Fibroblast of the aortic adventitia (primary cell): ENCODE measurements at places on chromosomes 1 and 21.

- no peak for DNase-seq
Measured at GRCh38 chr21:44658913-44659595, 1.3 kb downstream of the KRTAP12-3 start.

DNA sequence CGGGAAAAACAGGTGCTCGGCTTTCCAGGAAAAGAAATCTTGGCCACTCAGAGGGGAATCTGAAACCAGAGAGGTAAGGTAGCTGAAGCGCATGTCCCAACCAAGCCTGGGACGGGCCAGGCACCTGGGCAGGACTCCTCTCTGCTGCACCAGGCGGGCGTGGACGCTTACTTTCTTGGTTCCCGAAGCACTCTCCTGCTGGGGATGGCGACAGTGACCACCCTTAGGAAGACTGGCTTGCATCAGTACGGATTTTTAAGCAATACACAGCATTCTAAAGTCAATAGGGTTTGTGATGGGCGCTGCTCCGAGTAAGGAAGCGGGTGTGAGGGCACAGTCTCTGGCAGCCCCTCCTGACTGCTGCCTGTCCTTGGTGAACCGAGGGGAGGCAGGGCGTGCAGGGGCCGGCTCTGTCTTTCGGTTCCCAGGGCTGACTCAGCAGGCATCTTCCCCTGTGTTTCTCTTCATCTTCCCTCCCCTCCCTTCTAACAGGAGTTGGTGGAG, 74.9 kb upstream of the ANGPTL1 start:
- no peak for DNase-seq

DNA sequence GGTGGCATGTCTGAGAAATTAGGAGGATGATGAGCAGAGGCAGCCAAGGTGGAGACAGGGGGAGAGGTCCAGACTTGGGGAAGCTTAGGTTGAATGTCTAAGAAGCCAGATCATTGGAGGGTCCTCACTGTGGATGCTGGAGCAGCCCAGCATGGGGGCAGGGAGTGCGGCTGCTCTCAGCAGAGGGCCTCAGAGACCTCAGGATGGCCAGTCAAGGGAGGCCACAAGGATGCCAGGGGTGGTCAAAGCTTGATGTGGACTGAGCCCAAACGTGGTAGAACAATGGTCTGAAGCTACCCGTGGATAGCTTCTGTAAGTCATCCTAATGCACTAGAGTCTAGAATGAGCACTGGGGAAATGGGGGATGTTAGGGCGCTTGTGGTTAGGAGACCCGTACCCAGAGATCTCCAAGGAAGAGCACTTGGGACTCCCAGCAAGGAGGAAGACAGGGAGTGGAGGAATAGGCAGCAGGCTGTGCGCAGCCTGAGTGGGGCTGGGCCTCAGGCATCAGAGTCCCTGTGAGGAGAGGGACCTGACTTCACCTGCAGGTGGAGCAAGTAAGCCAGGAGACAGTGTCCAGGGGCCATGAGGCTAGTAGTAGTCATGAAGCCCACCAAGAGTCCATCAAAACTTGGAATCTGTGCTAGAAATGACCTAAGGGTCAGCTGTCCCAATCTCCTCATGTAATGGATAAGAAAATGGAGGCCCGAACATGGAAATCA, 4.3 kb upstream of the S100A9 start:
- peak; percentile 6 for DNase-seq

GRCh38 chr1:180204231-180204630, 25.8 kb upstream of the LHX4 start:
- no peak for DNase-seq

DNA sequence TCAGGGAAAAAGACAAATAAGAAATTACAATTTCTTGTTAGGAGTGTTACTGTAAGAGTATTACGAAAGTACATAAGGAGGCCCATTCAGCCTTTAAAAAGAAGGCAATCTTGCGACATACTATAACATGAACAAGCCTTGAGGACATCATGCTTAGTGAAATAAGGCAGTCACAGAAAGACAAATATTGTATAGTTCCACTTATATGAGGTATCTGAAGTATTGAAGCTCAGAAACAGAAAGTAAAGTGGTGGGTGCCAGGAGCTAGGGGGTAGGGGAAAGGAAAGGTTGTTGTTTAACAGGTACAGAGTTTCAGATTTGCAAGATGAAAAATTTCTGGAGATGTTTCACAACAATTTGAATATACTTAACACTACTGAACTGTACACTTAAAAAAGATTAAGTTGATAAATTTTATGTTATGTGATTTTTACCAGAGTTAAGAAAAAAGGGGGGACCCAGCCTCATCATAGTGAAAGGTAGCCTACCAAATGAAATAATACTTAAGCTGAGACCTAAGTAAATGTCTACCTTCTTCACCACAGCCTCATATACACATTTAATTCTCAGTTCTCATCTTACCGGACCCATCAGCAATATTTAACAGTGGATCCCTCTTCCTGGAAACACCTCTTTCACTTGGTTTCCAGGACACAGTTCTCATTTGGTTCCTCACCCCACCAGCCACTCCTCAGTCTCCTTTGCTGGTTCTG, 19.5 kb downstream of the USP24 start:
- peak; percentile 75 for DNase-seq

DNA sequence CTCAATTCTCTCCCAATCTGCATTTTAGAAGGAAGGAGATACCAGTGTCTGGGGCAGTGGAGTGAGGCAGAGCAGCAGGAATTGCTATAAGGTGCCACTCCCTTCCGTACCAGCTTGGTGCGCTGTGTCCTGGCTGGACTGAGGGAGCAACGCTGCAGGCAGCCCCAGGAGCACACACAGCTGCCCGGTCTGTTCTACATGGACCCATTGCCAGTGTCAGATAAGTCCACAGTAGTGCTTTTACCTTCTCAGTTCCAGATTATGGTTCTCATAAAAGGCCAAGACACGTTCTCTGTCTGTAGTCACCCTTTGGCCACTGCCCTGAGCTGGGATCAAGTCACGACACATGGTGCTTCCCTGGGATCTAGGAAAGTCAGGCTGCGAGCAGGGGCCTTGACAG, 44.1 kb upstream of the BARHL2 start:
- DNase-seq: no peak

DNA sequence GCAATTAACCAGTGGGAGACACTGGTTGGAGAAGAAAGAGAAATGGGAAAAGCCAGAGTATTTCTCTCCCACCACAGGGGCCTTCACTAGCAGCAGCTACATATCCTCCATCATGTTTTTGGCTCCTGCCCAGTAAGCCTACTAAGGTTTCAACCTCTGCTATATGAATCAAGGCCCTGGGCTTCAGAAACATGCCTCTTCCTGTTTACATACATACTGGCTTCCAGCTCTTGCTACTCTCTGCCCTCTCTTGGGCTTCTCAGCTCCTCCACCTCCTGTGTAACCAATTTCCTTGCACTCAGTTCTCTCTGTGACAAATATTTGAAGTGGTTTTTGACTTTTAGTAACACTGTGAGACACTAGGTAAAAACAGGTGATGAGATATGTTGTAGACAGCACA, 80.8 kb downstream of the LRRC7 start:
- no peak for DNase-seq

- DNase-seq: no peak
Measured at GRCh38 chr1:161019751-161020495, 1.0 kb downstream of the F11R start.

GRCh38 chr1:43644558-43644957, 5.4 kb upstream of the KDM4A start:
- DNase-seq: no peak

- DNase-seq: no peak
Measured at GRCh38 chr1:169121146-169121923, 14.8 kb downstream of the ATP1B1 start.

DNA sequence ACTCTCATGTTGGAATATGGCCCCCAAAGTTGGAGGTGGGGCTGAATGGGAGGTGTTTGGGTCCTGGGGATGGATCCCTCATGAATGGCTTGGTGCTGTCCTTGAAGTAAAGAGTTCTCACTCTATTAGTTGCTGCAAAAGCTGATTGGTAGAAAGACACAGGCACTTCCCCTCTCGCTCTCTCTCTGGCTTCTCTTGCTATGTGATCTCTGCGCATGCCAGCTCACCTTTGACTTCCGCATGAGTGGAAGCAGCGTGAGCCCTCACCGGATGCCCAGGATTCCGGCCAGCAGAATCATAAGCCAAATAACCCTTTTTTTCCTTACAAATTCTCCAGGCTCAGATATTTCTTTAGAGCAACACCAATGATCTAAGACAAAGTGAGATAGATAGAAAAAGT, 20.9 kb upstream of the CCSAP start:
- DNase-seq: no peak

DNA sequence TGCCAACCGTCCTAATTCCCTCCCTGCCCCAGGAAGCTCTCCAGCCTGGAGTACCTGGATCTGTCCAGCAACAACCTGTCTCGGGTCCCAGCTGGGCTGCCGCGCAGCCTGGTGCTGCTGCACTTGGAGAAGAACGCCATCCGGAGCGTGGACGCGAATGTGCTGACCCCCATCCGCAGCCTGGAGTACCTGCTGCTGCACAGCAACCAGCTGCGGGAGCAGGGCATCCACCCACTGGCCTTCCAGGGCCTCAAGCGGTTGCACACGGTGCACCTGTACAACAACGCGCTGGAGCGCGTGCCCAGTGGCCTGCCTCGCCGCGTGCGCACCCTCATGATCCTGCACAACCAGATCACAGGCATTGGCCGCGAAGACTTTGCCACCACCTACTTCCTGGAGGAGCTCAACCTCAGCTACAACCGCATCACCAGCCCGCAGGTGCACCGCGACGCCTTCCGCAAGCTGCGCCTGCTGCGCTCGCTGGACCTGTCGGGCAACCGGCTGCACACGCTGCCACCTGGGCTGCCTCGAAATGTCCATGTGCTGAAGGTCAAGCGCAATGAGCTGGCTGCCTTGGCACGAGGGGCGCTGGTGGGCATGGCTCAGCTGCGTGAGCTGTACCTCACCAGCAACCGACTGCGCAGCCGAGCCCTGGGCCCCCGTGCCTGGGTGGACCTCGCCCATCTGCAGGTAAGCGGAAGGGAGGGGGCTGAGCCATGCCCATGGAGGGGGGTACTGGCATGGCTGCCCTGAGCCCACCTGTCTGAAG, 16.5 kb downstream of the PODN start:
- DNase-seq: no peak

DNA sequence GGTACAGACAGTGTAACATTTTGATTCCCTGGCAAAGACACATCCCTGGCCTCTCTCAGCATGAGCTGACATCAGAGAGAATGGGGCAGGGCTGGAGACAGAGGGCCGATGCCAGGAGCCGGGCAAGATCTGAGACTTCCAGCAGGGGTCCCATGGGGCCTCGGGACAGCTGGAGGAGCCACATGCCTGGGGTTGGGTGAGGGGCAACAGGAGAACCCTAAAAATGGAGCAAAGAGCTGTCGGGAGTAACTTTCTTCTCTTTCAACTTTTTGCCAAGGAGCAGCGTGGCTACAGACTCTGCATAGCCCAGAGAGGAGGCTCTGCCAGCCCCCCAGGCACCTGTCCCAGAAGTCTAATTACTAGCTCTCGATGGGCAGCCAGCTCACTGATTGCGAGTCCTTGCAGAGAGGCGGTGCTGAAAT, 130.8 kb downstream of the LACTBL1 start:
- peak; percentile 62 for DNase-seq

DNA sequence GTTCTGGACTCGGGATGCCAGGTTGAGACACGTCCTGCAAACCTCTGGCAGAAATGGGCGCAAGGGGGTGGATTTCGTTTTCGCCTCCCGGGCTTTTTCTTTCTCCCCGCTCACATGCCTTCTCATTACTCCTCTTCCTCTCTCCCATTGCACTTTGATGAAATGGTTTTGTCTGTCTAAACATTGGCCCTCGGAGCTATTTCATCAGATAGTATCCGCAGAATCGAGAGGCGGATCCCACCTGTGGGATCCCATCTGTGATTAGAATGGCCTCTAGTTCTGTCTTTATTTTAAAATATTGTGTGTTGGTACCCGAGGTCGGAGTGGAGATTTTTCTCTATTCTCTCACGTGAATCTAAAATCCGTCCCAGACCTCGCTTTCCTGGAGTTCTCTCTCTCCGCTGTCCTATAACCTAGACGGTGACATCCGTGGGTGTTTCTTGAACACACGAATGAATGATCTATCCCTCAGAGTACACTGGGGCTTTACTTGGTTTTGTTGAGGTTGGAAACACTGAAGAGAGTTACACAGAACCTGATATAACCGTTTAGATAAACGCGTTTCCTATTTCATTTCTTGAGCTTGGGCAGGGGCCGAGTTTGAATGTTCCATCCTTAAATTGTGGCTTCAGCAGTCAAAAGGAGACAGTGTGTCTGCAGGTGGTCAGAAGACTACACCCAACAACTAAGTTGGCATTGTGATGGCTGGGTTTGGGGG, 2.0 kb downstream of the EDARADD start:
- DNase-seq: no peak

DNA sequence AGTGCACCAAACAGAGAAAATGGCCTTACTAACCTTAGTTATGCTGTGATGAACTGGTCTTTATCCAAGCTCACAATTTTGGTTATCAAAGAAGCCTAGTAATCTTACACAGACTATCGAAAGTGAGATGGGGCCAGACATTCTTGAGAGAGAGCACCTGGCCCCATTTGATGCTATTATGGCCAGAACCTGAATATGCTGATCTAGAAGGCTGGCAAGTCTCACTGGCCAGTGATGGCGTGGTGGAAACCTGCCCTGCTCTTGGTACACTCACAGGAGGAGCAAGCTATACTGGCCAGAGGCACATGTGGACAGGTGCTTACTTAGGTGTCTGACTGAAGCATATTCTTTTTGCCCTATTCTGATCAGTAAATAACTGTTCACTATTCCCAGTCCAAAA, 357.8 kb upstream of the ZRANB2 start:
- DNase-seq: no peak

DNA sequence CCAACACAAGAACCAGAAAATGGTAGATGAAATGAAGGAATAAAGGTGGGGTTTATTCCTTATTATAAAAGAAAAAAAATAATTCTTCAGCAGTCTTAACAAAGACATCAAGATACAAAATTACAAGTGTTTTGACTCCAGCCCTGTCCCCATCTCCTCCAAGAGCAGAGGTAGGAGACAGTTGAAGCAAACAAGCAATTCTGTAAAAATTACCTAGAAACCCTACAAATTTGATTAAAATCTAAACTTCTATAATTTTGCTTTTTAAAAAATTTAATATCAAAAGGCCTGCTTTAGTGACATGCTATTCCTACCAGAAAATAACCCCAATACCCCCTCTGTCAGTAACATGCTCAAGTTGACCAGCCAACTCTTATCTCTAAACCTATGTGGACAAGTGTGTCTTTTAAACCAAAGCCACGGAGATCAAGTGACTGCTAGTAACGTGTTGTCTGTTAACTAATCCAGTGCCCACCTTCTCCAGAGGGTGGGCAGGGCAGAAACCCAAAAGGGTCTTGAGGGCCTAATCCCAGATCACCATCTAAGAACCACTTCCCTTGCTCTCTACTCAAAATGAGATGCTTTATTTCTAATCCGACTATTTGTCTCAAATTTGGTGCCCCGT, 8.4 kb downstream of the GLUL start:
- no peak for DNase-seq

DNA sequence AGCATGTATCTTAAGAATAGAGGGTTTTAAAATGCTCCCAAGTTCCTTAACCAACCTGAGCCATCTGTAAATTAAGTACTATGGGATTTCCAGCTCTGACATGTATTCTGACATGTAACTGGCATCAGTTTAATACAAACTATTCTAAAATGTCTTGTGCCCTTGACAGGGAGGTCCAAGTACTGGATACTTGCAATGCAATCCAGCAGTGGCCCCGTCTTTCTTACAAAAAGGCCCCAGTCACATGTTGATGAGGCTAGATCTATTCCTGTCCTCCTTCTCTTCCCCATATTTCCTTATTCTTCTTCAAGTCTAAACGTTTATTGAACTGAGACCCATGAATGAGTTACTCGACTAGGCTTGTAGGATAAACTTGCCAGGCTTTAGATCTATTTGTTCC, 46.4 kb downstream of the MRPL39 start:
- DNase-seq: no peak
